ENCODE measurements at places on chromosomes 7 and 10.

DNA sequence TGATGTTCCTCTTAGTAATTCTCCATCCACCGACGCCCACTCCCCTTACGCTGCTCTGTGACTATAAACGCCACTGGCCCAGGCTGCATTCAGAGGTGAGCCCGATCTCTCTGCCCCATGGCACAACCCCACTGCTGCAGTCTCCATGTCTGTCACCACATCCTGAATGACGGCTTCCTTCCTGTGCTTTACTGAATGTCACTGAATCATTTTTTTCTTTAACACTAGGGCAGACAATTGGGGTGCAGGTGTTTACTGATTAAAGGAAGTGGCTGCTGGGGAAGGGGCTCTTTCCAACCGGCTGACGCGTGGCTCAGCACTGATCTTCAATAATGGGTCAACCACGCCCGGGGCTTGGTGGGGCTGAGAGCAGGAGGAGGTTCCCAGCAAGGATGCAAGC lies 208.3 kb downstream of the USP6NL start:
- DNase-seq = no peak

DNA sequence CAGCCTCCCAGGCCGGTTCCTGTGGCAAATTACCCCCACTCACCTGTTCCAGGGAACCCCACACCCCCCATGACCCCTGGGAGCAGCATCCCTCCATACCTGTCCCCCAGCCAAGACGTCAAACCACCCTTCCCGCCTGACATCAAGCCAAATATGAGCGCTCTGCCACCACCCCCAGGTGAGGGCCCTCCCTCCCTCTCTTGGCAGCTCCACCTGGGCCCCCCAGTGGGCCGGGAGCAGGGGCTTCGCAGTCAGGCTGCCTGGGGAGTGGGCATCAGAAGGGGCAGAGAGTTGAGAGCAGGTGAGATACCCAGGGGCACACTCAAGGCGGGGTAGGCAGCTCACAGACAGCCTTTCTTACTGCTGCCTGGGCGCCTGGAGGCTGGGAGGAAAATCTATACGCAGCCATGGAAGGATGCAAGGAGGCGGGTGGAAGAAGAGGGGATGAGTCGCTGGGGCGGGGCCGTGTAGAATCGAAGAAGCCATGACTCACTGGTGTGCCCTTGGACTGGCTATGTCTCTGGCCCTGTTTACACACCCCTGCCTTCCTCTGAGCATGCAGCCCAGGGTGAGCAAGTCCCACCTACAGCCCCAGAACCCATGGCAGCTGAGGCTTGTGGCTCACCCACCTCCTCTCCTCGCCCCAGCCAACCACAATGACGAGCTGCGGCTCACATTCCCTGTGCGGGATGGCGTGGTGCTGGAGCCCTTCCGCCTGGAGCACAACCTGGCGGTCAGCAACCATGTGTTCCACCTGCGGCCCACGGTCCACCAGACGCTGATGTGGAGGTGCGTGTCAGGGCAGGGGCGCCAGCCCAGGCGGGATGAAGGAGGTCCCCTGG lies 48.6 kb upstream of the PPIF start:
- DNase-seq = no peak

- no peak for DNase-seq
Measured at GRCh38 chr7:15837306-15837950, 150.9 kb upstream of the MEOX2 start.

DNA sequence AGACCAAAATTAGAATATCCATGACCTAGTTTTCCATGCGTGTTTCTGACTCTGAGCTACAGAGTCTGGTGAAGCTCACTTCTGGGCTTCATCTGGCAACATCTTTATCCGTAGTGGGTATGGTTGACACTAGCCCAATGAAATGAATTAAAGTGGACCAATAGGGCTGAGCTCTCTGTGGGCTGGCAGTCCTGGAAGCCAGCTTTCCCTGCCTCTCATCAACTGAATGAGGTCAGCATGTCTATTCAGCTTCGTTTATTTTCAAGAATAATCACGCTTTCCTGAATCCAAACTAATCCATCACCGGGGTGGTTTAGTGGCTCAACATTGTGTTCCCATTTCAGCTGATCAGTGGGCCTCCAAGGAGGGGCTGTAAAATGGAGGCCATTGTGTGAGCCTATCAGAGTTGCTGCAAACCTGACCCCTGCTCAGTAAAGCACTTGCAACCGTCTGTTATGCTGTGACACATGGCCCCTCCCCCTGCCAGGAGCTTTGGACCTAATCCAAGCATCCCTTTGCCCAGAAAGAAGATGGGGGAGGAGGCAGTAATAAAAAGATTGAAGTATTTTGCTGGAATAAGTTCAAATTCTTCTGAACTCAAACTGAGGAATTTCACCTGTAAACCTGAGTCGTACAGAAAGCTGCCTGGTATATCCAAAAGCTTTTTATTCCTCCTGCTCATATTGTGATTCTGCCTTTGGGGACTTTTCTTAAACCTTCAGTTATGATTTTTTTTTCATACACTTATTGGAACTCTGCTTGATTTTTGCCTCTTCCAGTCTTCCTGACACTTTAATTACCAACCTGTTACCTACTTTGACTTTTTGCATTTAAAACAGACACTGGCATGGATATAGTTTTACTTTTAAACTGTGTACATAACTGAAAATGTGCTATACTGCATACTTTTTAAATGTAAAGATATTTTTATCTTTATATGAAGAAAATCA lies 35.5 kb downstream of the CAV1 start:
- no peak for DNase-seq

GRCh38 chr7:139232377-139232717 lies 1.3 kb downstream of the UBN2 start:
- DNase-seq = no peak

GRCh38 chr7:138458576-138459412 lies 1.3 kb upstream of the TRIM24 start:
- no peak for DNase-seq

- DNase-seq = no peak
Measured at GRCh38 chr7:11638011-11638774, 193.8 kb downstream of the THSD7A start.

GRCh38 chr10:30029872-30030256 lies 29.5 kb downstream of the JCAD start:
- DNase-seq = no peak

DNA sequence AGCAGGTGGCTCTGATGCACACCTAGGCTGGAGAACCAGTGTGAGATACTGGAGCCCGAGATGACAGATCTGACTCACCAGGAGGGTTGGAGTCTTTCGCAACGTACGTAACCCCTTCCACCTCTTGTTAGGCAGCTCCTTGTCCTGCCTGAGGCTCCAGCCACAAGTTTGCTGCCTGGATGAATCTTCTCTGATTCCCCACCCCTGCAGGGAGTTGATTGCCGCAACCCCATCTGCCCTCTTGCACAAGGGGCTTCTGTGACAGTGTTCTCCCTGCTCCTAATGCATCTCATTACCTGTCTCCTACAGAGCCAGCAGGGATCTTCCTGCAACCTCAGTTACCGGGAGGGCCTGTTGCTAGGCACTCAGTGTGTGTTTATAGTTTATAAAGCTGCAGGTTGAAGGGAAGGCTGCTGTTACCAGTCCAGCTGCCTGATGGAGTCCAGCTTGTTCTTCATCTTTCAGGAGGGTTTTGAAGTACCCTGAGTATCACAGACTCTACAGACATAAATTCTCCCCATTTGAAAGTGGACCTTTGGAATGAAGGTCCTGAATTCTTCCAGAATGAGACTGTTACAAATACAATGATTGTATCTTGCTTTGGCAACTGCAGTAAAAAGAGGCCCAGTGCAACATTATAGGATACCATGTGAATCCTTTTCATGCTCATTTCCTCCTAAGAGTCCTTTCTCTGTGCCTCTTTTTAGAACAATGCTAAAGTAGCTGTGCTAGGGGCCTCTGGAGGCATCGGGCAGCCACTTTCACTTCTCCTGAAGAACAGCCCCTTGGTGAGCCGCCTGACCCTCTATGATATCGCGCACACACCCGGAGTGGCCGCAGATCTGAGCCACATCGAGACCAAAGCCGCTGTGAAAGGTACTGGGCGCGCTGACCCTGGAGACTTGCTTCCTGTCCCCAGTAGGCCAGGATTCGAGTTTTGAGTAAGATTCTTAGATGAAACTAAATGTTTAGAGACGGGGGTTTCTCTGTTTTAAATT lies 6.5 kb downstream of the MDH2 start:
- DNase-seq = peak; percentile 20

GRCh38 chr10:4202938-4203337 lies 417.9 kb upstream of the KLF6 start:
- DNase-seq = no peak

DNA sequence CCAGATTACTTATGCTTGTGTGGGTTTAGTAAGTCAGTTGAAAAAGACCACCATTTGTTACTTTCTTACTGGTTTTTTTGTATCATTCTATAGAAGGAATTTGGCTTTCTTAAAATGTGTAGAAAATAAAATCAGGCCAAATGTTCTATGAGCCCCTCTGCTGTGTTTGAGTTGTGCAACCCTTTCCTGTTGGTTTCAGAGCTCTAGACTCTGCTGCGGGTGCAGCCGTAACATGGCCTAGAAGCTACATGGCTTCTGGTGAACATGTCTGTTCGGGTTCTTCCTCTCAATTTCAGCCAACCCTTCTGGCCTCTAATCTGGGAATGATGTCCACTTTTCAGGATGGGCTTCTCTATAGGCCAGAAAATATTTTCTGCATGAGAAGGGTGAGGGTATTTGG lies 56.6 kb upstream of the RAB18 start:
- no peak for DNase-seq

DNA sequence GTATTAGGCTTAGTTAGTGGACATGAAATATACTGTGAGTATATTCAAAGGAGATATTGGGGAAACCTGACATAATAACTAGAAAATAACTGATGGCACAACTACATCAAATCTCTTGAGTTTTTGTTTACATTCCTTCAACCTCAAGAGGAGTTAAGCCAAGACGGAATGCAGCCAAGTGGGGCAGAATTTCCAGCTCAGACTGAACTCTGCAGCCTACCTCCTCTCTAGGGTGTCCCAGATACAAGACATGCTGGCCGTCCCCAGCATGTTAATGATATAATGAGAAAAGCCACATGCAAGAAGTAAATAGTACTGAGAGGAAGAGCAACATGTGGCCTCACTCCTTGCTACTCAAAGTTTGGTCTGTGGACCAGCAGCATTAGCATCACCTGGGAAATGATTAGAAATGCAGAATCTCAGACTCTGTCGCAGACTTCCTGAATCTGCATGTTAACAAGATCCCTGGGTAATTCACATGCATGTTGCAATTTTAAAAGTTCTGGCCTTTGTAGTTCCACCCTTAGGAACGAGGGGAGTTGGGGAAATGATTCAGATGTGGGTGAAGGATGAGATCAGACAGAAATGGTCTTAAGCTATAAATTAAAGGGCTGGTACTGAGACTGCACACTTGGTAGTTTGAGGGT lies 118.4 kb upstream of the CACUL1 start:
- no peak for DNase-seq

DNA sequence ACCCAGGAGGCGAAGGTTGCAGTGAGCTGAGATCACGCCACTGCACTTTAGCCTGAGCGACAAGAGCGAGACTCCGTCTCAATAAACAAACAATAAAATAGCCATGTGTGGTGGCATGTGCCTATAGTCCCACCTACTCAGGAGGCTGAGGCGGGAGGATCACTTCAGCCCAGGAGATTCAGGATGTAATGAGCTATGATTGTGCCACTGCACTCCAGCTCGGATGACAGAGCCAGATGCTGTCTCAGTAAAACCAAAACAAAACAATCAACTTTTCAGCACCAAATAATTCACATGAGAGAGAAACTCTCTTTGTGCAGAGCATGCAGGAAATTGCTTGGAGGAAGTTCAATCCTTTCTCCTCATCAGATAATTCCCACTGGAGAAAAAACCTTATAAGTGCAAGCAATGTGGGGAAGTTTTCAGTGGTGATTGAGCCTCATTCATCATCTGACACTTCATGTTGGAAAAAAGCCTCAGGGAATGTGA lies 13.4 kb upstream of the FIS1 start:
- DNase-seq = no peak

DNA sequence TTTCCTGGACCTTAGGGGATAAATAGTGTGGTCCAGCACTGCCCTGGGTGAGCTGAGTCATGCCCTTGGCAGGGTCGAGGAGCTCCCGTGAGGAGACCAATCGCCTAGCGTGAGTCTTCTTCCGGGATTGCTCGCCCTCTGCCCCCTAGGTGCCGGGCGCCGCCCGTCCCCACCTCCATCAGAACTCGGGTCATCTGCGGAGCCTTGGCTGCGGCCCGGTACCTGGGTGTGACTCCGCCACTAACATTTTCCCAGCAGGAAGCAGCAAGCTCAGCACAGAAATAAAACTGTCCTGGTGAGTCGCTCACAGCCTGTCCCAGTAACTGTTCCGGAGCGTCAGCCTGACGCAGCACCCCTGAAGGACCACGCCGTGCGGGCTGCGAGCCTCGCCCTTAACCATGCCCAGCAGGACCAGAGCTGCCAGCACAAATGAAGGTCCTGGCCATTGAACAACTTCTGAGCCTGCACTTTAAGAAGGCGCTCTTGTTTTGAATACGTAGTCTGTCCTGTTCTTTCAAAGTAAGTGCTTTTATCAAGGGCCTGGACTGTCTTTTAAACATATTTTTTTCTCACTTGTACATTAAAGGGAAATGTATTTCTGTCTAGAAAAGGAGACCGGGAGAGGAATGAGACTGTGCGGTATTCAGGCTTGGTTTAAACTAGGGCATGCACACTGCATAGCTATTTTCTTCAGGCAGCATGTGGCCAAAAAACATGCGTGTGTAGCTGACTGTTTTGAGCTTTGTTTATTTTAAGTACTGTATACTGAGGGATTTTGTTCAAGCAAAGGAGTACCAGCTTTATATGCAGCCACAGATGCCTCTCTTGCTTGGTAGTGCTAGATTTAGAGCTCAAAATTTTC lies 136.7 kb downstream of the HECW1 start:
- DNase-seq = no peak

GRCh38 chr7:75875113-75876080 lies 3.4 kb upstream of the RHBDD2 start:
- no peak for DNase-seq

DNA sequence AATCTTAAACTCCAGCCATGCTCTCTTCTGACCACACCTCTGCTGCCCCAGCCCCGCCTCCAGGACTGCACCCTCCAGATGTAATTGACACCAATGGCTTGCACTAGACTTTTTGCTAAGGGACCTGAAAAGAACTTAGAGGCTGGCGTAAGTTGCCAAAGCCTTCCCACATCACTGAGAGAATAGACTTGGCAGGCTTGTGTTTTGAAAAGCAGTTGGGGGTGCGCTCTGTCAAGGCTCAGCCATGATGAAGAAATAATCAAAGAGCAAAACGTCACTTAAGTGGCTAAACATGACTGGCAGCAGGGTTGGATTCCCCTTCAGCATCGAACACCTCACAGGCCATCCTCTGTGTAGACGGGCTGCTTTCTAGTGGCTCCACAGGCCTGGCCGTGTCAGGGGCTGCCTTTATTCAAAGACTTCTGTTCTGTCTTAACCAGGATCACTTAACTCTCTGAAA lies 195.2 kb upstream of the C7orf33 start:
- DNase-seq = no peak

GRCh38 chr10:131892806-131893675 lies 7.8 kb upstream of the PPP2R2D start:
- DNase-seq = no peak

- no peak for DNase-seq
Measured at GRCh38 chr7:93817004-93817403, 73.5 kb downstream of the TFPI2 start.

DNA sequence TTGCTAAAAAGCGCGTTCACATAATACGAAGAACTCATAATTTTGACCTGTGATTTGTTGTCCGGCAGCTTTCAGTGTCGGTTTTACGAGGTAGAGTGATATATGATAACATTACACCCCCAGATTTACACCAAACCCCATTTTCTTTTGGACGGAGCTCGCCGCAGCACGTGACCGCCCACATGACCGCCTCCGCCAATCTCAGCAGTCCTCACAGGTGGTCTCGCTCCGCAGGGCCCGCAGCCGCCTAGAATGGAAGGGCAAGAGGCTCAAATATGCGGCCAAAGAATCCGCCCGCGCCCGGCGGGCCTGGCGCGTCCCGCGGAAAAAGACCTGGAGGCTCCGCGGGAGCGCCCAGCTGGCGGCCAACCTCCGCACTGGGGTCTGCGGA lies at the start of gene HOXA7:
Gene HOXA7, minus strand, starts transcription at position 168 of the 391 bp plus-strand sequence. Its CDS starts 130 bp downstream, at position 38.
- no peak for DNase-seq

All from NCI-H1417 treated with DMSO at 0.1 percent for 48 hours (cell line).